ENCODE measurements at places on chromosomes 2 and 18. TPM values are rescaled to one million over a fixed set of nuclear protein-coding genes. Genes with fewer than 3 reads are reported as not detected.

GRCh38 chr18:54386043-54386442, 28.3 kb downstream of the C18orf54 start:
- no peak for DNase-seq

DNA sequence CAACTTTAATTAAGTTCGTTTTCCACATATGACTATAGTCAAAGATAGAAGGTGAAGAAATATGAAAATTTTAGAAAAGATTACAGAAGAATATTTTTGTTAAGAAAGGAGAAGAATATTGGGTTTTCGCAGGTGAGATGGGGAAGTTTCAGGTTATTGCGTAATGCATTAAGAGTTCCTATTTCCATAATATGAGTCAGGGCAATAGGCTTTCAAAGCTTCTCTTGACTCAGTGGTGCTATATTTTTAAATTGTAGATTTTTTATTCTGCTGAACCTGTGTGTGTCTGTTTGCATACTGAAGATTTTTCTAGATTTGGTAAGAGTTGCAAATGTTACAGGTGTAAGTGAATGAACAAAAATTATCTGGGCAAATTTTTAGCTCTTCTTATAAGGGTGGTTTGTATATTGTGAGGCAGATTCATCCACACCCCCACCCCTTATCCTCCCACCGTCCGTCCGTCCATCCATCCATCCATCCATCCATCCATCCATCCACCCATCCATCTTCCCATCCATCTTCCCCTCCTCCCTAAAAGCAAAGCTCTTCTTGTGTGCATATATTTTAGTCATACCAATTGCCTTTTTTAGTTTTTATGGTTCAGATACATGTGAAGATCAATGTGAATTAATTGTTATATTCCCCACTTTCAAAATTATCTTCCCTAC, 69.6 kb downstream of the MYO1B start:
- no peak for DNase-seq

DNA sequence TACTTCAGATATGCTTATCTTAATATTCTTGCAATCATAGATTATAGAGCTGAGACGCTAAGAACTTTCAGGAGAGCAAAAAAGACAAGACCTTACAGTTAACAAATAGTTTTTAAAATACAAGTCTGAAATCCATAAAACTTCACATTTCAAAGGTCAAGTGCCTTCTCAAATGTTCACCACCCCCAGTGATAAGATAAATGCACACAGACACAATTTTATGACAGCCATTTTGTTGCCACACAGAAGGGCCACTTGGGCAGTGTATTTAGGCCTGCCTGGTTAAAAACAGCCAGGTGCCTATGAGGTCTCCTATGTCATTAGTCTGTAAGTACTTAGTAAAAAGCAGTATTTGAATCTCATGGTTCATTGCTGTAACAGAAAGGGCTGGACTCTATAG, 8.1 kb upstream of the PSTPIP2 start:
- no peak for DNase-seq

DNA sequence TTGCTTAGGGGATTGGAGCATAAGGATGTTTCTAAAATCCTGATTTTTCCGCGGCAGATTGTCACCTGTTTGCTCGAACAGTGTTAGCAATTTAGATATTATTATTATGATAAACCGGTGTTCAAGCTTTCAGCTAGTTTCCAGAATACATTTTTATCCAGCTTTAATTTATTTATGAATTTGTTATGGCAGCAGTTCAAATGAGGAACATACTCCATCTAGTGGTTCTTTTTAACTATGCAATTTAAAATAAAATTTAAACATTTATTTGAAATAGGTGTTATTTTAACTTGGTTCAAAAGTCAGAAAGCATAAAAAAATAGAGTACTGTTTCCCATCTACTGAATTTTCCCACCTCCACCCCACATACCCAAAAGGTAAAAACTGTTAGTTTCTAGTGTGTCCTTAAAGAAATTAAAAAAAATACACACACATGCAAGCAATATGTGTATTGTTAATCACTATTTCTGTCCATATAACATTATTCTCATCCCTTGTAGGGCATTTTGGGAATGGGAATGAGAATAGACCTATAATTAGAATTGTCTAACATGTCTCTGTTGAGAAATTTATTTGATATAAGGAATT, 23.2 kb downstream of the ACOXL start:
- DNase-seq, result no peak

SLC23A3 gene
- total RNA-seq, result 2.7 TPM

GRCh38 chr18:59900222-59901128, 679 bp downstream of the PMAIP1 start:
- no peak for DNase-seq

- no peak for DNase-seq
Observed at GRCh38 chr18:50610349-50610748, 50.5 kb downstream of the MAPK4 start.

DNA sequence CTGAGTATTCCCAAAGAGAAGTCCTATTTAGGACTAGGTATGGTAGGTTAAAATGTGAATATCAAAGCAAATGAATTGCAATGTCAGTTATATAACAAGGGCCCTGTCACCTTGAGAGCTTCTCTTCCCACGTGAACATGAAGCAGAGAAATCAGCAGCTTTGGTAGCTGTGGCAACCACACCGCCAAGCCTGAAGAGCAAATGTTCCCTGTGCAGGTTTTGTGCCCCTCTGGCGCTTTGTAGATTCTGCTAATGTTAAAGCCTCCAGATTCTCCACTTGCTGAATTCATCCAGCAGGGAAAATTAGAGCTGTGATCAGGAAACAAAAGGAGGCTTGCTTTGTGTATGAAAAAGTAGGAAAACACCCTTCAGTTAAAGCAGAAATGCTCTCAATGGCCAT, 322.6 kb downstream of the RBM43 start:
- no peak for DNase-seq

SKOR2 gene
- total RNA-seq, result not detected

SIX2 gene
- 11.8 TPM for total RNA-seq

GRCh38 chr2:128395640-128396499, 77.2 kb upstream of the HS6ST1 start:
- no peak for DNase-seq

UGT1A10 gene
- not detected for total RNA-seq

GRCh38 chr2:72893594-72894319, 6.5 kb downstream of the SPR start:
- DNase-seq, result no peak

GCFC2 gene
- total RNA-seq, result 27.9 TPM

GRCh38 chr2:232389327-232389726, 10.8 kb downstream of the ALPP start:
- DNase-seq, result no peak

DNA sequence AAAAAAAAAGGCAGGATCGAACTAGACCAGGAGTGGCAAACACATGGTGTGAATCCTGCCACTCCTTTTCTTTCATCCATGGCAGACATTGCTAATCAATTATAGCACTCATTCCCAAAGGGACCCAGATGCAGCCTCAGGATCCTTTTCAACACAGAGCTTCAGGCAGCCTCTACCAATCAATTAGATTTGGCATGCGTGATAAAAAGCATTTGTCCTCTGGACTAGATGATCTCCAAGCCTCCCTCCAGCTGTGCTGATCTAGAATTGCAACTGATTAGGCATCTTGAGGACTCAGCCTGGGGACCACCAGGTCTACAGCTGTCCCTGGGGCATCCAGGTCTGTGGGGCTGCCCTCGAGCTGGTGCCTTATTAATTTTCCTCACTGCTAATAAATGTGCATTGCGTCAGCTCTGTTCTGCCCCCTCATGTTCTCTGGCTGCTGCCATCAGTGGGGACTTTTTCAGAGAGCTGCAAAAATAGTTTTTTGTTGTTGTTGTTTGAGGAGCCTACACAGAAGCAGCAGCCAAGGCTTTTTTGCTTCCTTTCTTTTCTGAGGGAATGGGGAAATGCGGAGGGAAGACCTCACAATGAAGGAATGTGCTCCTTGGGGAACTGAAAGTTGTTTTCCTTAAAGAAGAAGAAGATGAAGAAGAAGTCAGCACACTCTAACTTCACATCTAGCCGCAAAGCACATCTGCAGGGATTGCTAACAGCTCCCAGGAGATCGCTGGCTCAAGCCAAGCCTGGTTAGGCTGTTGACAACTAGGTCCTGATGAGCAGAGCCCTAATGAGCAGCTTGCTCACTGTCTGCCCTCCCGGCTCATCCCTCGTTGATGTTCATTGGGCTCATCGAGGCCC, 8.8 kb upstream of the ATOH8 start:
- DNase-seq, result no peak

SULT1C4 gene
- total RNA-seq, result 3.5 TPM

DNA sequence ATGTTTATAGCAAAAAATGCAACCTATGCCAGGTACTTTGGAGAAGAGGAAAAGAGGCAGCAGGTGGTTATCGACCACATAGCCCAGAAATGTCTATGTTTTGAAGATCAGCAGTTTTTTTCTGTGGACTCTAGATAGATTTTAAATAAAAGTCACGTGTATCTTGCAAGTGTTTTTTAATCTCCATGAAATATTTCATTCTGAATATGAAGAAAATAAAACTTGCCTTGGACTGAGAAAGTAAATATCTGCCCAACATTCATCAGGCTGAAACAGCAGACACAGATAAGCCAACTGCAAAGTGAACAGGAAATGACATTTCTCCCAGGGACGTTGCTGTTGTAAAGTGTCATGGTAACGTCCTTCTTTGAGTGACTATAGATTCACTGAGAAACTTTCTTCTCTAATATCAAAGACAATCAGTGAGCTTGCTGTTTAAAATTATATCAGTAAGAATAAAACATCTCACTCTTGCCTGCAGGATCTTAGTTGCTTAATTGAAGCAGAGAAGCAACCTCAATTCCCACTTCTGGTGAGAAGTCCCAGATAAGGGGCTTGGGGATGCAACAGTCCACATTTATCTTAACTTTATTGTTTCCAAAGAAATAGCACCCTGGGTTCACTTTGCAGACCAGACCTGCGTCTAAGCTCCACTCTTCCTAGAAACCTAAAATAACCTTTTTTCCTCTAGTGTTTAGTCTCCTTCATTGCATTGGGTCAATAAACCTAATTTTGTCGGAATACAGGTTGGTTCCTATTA, 6.3 kb downstream of the MYOM1 start:
- no peak for DNase-seq

DNA sequence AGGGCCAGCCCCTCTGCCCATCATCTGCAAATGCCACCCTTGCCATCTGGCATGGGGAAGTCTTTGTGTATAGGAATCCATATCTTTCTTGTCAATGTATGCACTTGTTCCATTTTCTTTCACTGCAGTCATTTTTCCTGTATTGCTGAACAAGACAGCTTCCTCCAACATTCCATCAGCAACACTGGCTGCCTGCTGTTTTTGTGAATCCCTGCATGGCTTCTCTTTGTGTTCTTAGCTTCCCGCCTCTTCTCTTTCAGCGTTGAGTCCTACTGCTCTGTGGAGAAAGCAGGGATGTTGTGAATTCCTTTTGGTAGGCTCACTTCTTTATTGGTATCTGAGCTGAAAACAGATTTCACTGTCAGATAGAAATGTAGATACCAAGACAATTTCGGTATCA, 150.0 kb downstream of the LPIN1 start:
- DNase-seq, result no peak

ZCCHC2 gene
- 22.1 TPM for total RNA-seq

LCT gene
- not detected for total RNA-seq

- no peak for DNase-seq
Observed at GRCh38 chr2:66323406-66323805, 111.5 kb upstream of the MEIS1 start.

DNA sequence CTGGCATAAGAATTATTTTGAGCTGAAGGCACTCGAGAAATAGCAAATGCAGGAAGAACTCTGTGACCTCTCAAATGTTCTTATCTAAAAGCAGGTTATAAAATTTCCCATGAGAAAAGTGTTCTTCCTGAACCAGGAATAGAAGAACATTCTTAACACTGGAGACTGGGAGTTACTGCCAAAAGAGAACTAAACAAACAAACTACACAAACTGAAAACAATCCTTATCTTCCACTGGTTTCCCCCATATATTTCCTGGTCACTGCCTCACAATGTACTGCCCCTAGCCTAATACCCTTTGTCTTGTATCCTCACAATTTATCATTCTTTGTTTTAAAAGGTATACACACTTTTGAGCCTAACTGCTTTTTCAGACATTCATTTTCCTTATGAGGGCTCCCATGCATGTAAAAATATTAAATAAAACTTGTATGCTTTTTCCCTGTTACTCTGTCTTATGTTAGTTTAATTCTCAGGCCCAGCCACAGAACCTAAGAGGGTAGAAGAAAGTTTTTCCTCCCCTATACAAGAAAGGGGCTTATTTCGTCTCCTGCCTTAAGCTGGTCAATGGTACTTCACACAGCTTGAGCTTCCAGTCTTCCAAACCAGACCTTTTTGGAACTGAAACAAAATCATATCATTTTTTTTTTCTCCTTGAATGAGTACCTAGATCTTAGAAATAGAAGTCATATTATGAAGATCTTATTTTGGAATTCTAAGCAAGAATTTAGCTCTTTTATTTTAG, 110.6 kb downstream of the MSTN start:
- no peak for DNase-seq

DNA sequence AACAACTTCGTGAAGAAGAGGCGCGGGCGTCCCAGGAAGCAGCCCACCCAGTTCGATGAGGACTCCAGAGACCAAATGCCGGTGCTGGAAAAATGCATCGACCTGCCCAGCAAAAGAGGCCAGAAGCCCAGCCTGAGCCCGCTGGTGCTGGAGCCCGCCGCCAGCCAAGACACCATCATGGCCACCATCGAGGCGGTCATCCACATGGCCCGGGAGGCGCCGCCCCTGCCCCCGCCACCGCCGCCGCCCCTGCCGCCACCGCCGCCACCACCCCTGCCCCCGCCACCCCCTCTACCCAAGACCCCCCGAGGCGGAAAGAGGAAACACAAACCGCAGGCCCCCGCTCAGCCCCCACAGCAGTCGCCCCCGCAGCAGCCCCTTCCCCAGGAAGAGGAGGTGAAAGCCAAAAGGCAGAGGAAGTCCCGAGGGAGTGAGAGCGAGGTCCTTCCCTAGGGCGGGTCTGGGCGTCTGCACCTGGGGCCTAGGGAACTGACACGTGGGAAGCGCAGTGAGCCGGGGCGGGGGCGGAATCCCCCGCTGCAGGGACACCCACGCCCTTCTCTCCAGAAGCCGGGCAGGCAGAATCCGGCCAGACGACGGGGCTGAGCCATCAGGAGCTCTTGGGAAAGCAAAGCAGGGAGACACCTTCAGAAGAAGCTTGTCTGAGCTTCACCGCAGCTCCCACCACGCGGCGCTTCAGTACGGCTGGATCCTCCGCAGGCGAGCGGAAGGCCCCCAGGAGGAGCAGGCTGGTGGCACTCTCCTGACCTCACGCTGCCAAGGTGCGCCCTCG, 382.8 kb downstream of the SETBP1 start:
- no peak for DNase-seq

MALL gene
- 17.1 TPM for total RNA-seq

Measured in omental fat pad (tissue), 4 donors.